ENCODE measurements at places on chromosomes 3 and 15.

DNA sequence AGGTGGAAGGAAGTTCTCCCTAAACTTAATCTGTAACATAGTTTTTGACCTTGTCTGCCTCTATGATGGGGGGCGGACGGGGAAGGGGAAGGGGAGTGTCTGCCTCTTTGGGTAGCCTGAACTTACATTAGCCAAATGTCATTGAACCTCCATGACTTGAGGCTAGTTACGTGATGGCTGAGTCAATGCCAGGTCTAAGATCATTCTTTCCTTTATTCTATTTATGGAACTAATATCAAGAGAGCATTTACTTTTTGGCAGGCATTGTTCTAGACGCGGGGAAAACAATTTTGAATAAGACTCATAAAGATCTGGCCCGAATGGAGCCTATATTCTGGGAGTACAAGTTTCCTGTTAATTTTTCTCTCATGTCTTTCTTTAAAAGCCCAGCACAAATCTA lies 340.7 kb upstream of the C2CD4B start:
- DNase-seq, result no peak

DNA sequence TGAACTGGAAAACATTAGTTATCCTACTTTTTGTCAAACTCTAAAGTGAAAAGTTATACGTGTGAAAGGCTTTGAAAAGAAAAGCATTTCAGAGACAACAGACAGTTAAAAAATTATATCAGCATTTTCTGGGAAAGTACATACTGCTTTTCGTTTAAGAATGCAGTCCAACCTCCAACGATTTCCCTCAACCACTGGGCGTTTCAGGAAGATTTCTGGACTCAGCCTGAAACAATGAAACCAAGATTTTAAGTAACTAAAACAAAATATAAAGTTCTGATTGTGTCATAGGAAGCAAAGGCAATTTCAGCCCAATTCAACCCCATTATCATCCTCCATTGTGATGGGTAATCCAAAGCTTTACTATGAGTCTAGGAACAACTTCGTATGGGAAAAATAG lies 110.7 kb downstream of the PLD1 start:
- no peak for DNase-seq

GRCh38 chr3:62134061-62134496 lies 239.3 kb downstream of the FEZF2 start:
- no peak for DNase-seq

DNA sequence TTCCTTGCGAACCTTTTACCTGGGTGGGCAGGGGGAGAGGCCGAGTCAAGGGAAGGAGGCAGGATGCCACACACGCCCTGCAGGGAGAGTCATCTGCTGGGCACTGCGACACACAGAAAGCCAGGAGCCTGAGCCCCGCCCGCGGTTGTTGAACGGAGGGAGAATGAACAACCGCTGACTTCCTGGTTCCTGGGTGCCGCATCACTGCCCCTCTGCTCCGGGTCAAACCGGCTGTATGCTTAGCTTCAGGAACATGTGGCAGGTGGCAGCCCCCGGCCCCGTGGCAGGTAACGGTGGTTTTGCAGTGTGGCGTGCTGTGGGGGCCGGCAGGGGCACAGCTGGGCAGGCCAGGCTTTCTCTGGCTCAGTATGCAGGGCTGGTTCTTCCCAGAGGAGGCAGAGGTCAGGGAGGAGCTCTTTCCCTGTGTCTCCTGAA lies 33.4 kb downstream of the APBA2 start:
- no peak for DNase-seq

GRCh38 chr3:41943311-41943843 lies 18.5 kb downstream of the ULK4 start:
- no peak for DNase-seq

DNA sequence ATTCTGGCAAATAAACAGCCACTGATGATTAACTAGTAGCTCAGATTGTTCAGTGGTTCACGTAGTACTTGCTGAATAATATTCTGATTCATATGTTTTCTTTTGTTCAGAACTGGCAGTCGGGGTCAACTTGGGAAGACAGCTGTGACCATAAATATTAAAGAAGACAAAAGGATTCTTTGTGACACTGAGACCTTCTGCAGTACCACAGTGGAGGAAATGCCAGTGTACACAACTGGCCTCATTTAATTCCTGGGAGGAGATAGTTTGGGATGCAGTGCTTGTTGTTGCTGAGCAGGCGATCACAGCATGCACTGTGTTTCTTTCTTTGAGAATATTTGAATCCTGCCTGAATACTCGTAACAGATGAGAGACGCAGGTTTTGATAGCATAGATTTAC lies 26.7 kb upstream of the MCF2L2 start:
- DNase-seq, result no peak

DNA sequence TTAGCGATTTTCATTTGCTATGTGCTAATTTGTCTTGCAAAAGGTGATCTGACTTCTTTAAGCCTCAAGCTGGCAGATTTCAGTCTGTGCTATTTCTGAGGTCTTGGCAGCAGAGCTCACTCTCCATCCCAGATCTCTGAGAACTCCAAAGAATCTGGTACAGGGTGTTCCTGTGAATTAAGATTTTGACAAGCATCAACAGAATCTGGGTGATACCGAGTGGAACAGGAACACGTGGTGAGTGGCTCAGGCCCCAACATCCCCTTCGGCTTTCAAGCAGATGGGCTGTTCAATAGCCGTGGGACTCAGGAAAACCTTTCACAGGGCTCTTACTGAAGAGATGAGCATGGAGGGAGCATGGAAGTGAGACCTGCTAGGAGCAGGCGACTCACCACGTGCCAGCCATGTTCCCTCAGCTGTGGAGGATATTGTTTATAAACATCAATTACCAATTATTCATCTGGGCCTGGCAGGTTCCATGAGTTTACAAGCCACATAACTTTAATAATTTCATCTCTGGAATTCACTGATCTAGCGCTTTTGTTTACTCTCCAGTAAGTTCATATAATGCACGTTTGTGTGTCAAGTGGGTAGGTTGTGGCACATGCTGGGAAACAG lies 103.4 kb upstream of the SELENOK start:
- no peak for DNase-seq

DNA sequence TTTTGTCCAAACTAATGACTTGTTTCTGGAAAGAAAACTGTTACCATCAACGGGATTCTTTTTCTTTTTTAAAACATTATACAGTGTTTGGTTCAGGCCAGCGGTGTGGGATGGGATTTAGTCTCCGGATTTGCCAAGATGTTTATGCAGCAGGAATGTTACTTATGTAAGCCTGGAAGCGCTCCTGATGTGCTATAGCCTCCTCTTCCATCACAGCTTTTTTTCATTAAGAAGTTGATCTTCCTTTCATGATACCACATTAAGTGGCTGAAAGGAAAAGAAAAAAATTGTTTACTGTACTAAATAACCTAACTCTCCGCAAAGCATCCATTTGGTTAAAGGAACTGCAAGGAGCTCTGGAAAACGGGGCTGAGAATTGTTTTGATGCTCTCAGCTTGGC lies 120.5 kb upstream of the ALDH1A3 start:
- no peak for DNase-seq

- peak; percentile 85 for DNase-seq
These were observed 829 bp upstream of the SKIL start for GRCh38 chr3:170356596-170357175.

DNA sequence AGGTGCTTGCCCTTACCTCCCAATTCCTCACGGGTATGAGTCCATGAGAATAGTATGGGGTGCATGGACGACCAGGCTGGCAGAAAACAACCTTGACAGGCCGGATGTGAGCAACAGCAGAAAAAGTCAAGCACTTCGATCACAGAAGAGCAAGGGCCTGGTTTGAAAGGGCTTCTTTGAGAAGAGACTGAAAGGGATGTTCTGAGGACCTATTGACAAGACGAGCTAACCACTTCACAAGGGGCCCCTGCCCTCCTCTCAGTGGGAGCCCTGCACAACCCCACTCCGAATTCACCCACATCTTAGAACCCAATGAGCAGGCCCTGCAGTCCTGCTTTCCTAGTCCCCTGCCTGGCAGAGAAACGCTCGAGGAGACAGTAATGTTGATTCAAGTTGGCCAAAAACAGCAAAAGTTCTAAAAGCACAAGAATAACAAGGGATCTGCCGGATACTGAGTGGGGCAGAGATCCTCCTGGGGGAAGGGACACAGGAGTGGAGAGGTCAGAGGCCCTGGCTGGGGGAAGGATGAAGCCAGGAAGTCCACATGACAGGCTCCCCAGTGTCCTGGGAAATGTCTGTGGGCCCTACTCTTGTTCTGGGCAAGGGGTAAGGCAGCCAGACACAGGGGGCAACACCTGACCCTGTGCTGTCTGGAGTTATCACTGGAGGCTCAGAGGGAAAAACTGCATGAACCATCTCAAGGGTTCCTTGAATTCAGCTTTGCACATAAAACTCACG lies 14.8 kb upstream of the CX3CR1 start:
- no peak for DNase-seq

- no peak for DNase-seq
These were observed 1469.4 kb upstream of the GBE1 start for GRCh38 chr3:83230841-83231240.

GRCh38 chr15:39785841-39786240 lies 3.2 kb upstream of the FSIP1 start:
- no peak for DNase-seq

DNA sequence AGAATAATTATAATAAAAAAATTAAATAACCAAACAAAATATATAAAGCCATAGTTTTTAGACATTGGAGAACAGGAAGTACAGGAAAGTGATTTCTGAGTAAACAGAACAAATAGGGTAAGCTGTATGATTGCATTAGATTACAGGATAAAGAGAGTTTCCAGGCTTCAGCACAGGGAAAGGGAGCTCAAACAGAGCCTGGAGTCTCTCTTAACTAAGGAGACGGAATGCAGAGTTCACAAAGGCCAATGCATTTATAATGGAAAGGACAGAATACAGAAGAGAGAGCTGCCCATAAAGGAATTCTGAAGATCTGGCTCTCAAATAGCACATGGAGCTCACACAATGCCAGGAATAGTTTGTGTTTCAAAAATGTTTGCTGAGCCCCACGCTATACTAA lies 42.0 kb upstream of the OTOL1 start:
- no peak for DNase-seq

- DNase-seq, result no peak
These were observed 10.7 kb downstream of the B2M start for GRCh38 chr15:44722011-44722410.

DNA sequence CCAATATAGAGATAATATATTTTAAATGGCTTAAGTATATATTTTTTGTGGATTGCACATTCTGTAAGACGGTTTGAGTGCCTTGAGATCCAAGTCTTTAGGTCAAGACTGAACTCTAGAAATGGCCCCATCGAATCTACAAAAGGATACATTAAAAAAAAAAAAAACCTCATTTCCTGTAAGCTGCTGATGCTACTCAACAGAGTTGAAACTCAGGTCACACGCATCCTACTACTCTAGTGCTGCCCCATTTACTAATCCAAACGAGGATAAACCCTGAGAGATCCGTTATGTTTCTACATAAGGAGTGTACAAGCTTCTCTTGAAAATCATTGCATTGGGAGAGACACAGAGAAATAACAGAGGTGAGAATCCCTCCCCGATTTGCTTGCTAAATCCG lies 187.3 kb downstream of the TIGIT start:
- DNase-seq, result no peak

GRCh38 chr3:132622761-132623160 lies 25.7 kb downstream of the ACKR4 start:
- DNase-seq, result no peak

- DNase-seq, result peak; percentile 65
These were observed 900.1 kb downstream of the ROBO1 start for GRCh38 chr3:78867409-78868372.

GRCh38 chr3:3119393-3119851 lies 7.3 kb upstream of the TRNT1 start:
- no peak for DNase-seq

GRCh38 chr15:37586976-37587375 lies 347.5 kb upstream of the TMCO5A start:
- DNase-seq, result no peak

- DNase-seq, result no peak
These were observed 126.8 kb upstream of the NECTIN3 start for GRCh38 chr3:110944782-110945181.

GRCh38 chr15:68479870-68480269 lies 47.9 kb upstream of the ITGA11 start:
- DNase-seq, result no peak

DNA sequence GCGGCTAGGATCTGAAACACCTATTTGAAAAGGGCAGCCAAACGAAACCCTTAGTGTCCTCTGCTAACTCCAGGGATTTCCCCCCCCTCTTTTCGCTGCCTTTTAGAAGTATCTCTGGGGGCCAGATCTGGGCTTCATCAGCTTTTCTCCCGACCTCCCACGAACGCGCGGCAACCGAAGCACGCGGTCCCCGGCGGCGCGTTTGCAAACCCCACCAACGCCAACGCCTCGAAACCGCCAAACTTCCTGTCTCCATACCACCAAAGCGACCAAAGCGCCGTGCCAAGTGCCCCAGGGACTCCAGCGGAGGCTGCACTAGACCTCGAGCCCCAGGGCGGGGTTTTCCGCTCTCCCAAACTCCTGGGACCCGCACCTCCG lies 155.8 kb upstream of the FRMD4B start:
- peak; percentile 6 for DNase-seq

GRCh38 chr3:27666708-27667107 lies 55.4 kb downstream of the EOMES start:
- DNase-seq, result no peak

Data from trophoblast cell (in vitro differentiated cells and primary cell).